ENCODE measurements at places on chromosomes 4 and X.

- H3K27me3 ChIP-seq, result no peaks in the 10 kb centered on the region
- DNase-seq, result peak; percentile 13
- H3K27ac ChIP-seq, result no peak overlapping the region
- peaks cover 8% of the 10 kb centered on the region for H3K4me1 ChIP-seq
Measured at GRCh38 chr4:124738994-124739393, 26.5 kb upstream of the ANKRD50 start.

DNA sequence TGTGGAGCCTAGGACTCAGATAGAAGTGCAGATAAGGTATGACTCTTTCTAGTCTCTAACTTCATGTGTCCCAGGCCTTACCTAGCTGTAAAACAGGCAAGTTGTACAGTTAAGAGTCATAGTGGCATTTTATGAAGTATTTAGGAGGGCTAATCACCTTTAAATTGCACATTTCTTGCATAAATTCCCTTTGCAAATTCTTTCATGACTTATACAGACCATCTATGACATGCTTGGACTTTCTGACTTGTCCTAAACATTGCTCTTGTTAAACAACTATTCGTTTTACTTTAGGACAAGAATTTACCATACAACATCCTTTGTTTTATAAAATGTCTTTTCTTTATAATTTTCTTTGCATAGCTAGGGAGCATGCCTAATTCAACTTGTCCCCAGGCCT is 7.8 kb upstream of the RRAGB start:
- no peak overlapping the region for H3K27ac ChIP-seq
- H3K36me3 ChIP-seq, result no peaks in the 10 kb centered on the region
- H3K27me3 ChIP-seq, result no peaks in the 10 kb centered on the region
- H3K4me1 ChIP-seq, result no peaks in the 10 kb centered on the region

DNA sequence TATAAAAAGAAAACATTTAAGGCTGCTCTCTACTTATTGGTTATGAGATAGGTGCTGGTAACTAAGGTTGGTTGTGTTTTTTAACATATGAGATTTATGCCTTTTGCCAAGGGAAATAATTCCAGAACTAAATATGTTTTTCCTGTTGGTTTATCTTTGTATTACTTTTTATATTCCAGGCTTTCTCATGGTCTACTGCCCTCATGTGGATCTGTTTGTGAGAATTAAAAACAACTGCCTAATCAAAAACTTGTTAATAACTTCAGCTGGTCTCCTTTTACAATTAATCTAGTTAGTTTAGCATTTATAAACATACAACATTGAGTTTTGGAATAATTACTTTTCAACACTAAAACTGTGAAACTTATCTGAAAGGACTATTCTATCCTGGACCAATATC is 1208.3 kb downstream of the ADGRL3 start:
- H3K36me3 ChIP-seq, result no peaks in the 10 kb centered on the region
- H3K4me3 ChIP-seq, result no peak overlapping the region
- no peaks in the 10 kb centered on the region for H3K27me3 ChIP-seq
- no peak overlapping the region for H3K27ac ChIP-seq
- DNase-seq, result no peak
- no peaks in the 10 kb centered on the region for H3K4me1 ChIP-seq

- DNase-seq, result no peak
- no peak overlapping the region for H3K27ac ChIP-seq
- no peaks in the 10 kb centered on the region for H3K36me3 ChIP-seq
- no peaks in the 10 kb centered on the region for H3K4me1 ChIP-seq
- no peak overlapping the region for H3K4me3 ChIP-seq
Measured at GRCh38 chrX:150203248-150203645, 159.9 kb upstream of the MAMLD1 start.

DNA sequence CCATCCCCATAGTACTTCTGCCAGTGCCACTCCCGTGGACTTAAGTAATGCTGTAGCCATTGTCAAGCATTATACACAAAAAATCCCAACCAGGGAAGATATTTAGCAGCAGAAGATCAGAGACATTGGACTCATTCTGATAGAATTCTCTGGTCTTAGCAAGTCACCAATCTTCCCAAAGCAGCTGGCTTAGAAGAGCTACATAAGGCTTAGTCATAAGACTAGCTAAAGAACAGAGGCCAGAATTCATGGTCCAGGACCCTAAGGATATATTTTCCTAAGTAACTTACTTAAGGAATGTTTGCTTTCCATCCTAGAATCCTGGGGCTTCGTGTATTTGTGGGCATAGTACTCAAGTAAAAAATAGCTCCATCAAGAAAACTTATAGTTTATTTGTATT is 100.3 kb upstream of the SLIT2 start:
- DNase-seq, result no peak
- H3K4me1 ChIP-seq, result no peaks in the 10 kb centered on the region
- H3K4me3 ChIP-seq, result no peak overlapping the region
- H3K36me3 ChIP-seq, result no peaks in the 10 kb centered on the region
- no peak overlapping the region for H3K27ac ChIP-seq

DNA sequence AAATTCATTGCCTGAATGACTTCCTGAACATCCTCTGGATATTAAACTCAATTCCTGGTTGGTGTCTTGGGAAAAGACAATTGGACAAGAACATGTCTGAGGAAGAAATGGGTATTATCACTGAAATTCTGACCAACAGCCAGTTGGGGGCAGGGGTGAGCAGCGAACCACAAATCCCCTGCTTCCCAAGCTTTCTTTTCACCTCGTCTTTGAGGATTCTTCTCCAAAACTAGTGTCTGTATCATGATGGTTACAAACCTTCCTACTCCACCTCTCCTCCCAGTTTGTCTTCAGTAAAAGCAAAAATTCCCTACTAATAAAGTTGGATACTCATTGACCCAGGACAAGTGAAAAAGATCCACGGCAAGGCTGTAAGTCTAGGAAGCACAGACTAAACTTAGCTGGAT is 48.3 kb upstream of the WDR1 start:
- no peak overlapping the region for H3K27ac ChIP-seq
- no peaks in the 10 kb centered on the region for H3K4me1 ChIP-seq
- H3K36me3 ChIP-seq, result no peaks in the 10 kb centered on the region
- DNase-seq, result peak; percentile 15
- no peak overlapping the region for H3K4me3 ChIP-seq

- DNase-seq, result no peak
- H3K27me3 ChIP-seq, result no peaks in the 10 kb centered on the region
- peaks cover 3% of the 10 kb centered on the region for H3K4me1 ChIP-seq
- H3K4me3 ChIP-seq, result no peak overlapping the region
- H3K27ac ChIP-seq, result no peak overlapping the region
- H3K36me3 ChIP-seq, result no peaks in the 10 kb centered on the region
Measured at GRCh38 chr4:25590171-25590570, 65.5 kb upstream of the SLC34A2 start.

- peaks cover 2% of the 10 kb centered on the region for H3K27me3 ChIP-seq
- DNase-seq, result no peak
- H3K36me3 ChIP-seq, result no peaks in the 10 kb centered on the region
- H3K4me1 ChIP-seq, result no peaks in the 10 kb centered on the region
Measured at GRCh38 chrX:74536832-74537371, 77.5 kb downstream of the RLIM start.

DNA sequence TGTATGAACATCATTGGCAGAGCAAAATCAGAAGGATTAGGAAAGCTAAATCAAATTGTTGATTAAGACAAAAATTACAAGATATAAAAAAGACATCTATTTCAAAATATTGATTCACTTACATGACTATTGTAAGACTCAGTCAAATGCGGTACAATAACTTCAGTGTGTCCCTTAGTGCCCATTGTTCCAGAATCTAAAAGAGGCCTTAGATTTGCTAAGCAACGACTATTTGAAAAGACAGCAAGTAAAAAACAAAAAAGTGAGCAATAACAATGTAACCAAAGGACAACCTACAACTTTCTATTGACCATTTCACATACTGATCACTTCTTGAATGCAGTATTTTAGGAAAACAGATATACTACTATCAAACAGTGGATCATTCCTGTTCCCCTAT is 65.6 kb downstream of the UBA6 start:
- no peaks in the 10 kb centered on the region for H3K4me1 ChIP-seq
- H3K4me3 ChIP-seq, result no peak overlapping the region
- no peak overlapping the region for H3K27ac ChIP-seq
- DNase-seq, result no peak

DNA sequence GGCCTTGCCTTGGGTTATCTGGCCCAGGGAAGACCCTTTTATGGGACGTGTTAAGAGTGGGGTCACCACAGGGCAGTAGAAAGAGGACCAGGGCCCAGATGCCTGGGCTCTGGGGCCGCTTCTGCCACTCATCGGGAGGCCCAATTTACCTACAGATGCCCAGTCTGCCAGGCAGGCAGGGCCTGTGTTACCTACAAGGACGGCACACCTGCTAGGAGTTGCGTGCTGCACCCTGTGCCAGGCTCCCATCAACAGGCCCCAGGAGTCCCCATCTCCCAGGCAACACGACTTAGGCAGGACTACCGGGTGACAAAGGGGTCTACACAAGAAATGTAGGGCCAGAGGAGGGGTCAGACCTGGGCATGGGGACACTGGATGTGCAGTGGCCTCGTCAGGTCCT is 34.6 kb downstream of the WDR1 start:
- H3K4me1 ChIP-seq, result no peaks in the 10 kb centered on the region
- H3K27me3 ChIP-seq, result no peaks in the 10 kb centered on the region
- no peak for DNase-seq
- H3K4me3 ChIP-seq, result no peak overlapping the region
- peaks cover 95% of the 10 kb centered on the region for H3K36me3 ChIP-seq

DNA sequence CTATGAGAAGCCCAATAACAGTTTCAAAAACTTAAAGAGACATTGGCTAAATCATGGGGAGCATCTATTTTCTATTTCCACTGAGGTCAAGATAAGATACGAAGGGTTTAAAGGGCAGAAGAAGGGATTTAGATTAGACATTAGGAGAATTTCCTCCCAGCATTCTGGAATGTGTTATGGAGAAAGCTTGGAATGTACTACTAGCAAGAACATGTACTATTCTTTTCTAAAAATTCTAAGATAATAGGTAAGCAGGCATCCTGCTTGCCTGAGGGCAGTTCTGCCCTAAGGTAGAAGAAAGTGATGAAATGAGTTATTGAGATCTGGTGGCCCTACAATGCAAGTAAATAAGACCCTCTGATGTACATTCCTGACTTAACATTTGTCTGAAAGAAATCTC is 279.2 kb downstream of the NR3C2 start:
- H3K36me3 ChIP-seq, result no peaks in the 10 kb centered on the region
- H3K4me3 ChIP-seq, result no peak overlapping the region
- H3K27ac ChIP-seq, result no peak overlapping the region
- H3K4me1 ChIP-seq, result no peaks in the 10 kb centered on the region
- no peak for DNase-seq

DNA sequence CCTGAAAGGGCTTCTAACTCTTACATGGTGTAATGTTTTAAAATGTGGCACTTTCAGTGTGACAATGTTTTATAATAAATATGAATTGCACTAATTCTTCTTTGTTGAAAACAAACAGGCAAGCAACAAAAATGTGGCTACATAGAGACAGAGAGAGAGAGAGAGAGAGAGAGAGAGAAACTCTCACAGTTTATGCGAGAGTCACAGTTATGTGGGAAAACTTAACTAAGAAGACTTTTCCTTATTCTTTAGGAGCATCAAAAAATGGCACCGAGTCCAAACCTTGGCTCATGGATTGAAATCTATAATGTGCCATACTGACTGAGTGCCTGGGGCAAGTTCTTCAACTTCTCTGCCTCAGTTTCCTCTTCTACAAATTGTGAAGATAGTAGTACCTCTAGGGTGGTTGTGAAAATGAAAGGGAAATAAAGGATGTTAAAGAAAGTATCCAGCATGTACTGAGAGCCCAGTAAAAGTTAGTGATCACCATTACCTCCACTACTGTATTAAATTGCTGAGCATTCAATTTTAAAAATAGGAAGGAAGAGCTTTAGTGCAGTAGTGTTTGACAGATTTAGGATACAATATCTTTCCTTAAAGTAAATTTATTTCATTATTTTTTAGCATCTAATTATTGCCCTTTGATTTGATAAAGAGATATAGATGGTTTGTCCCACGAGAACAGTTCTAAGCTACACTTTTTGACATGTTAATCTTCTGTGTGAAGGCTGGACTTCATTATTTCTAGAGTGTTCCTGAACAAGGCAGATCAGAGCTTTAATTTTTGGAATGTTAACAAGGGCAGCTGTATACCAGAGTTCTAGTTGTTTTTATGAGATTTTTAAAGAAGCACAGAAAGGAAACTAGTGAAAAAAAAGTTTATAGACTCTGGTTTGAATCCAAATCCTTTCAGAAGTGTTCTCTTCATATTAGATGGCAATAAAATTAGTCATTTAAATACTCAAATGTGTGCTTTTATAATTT is 187.5 kb upstream of the ANK2 start:
- no peaks in the 10 kb centered on the region for H3K36me3 ChIP-seq
- peaks cover 9% of the 10 kb centered on the region for H3K4me1 ChIP-seq
- 0 out of 2 replicates have a peak overlapping the region, but pooled peaks have one; percentile 42 for H3K27ac ChIP-seq
- no peak for DNase-seq

DNA sequence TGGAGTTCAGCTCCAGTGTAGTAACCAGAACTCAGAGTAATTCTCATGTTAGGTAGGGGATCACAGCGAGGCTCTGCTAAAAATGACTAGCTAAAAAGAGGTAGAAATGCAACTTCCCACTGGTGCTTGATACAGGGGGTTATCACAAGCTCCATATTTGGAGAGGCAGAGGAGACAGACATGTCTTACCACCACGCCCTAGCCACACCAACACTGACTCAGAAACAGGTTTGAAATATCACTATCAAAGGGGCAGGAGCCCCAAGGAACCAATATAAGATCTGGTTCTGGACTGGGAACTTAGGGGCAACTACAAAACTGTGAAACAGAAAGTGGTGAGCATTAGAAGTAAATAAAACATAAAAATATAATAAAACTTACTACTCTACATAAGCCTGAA is 62.9 kb downstream of the IQCM start:
- no peaks in the 10 kb centered on the region for H3K4me1 ChIP-seq
- no peak overlapping the region for H3K4me3 ChIP-seq
- H3K36me3 ChIP-seq, result no peaks in the 10 kb centered on the region
- DNase-seq, result no peak

GRCh38 chr4:140351093-140352075 is 22.1 kb upstream of the SCOC start:
- no peak overlapping the region for H3K27ac ChIP-seq
- no peaks in the 10 kb centered on the region for H3K36me3 ChIP-seq
- H3K27me3 ChIP-seq, result no peaks in the 10 kb centered on the region
- no peak overlapping the region for H3K4me3 ChIP-seq

GRCh38 chr4:126807132-126807531 is 825.6 kb upstream of the INTU start:
- H3K27ac ChIP-seq, result no peak overlapping the region
- H3K4me3 ChIP-seq, result no peak overlapping the region
- DNase-seq, result no peak
- H3K4me1 ChIP-seq, result no peaks in the 10 kb centered on the region
- no peaks in the 10 kb centered on the region for H3K36me3 ChIP-seq

DNA sequence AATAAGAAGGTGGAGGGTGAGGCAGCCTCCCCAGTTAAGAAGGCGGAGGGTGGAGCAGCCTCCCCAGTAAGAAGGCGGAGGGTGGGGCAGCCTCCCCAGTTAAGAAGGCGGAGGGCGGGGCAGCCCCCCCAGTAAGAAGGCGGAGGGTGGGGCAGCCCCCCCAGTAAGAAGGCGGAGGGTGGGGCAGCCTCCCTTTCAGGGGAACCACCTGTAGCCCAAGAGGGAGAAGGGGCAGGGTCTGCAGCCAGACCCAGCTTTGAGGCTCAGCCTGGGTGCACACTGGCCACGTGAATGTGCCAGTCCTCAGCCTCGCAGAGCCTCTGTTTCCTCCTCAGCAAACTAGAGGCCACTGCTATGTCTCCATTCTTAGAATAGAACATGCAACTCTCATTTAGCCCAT is 52.6 kb downstream of the HMX1 start:
- H3K27me3 ChIP-seq, result no peaks in the 10 kb centered on the region
- H3K27ac ChIP-seq, result no peak overlapping the region
- DNase-seq, result no peak
- H3K4me3 ChIP-seq, result no peak overlapping the region
- no peaks in the 10 kb centered on the region for H3K36me3 ChIP-seq

All from H1 (cell line).